ENCODE measurements at places on chromosomes 2 and 18.

- no peak for DNase-seq
Observed at GRCh38 chr2:9095226-9095625, 91.7 kb upstream of the MBOAT2 start.

DNA sequence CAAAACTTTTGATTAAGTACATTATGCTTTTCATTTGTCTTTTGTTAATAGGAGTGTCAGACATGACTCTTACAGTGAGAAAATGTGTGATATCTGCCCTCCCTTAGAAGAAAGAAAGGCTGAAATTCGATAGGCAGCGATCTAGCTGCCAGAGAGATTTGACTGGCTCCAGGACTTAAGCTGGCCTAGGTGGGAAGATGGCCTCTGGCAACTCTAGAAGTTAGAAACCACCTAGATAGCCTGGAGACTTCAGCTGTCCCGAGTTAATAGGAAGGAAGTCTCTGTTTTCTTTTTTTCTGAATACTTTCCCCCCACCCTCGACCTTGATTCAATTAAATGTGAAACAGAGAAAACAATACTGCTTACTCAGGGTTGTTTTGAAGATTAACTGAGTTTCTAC is 1194.7 kb upstream of the CRIM1 start:
- DNase-seq, result no peak

- peak; percentile 21 for DNase-seq
Observed at GRCh38 chr2:227623226-227623625, 5.9 kb downstream of the SCYGR4 start.

GRCh38 chr2:233426619-233427342 is 72.5 kb downstream of the DGKD start:
- peak; percentile 52 for DNase-seq

GRCh38 chr2:41909584-41909983 is 138.2 kb upstream of the PKDCC start:
- DNase-seq, result no peak

GRCh38 chr2:157404363-157404762 is 39.5 kb downstream of the CYTIP start:
- DNase-seq, result no peak

GRCh38 chr2:166126007-166126639 is 1.7 kb downstream of the SCN1A start:
- DNase-seq, result no peak
